ENCODE measurements at places on chromosomes 5 and 9.

DNA sequence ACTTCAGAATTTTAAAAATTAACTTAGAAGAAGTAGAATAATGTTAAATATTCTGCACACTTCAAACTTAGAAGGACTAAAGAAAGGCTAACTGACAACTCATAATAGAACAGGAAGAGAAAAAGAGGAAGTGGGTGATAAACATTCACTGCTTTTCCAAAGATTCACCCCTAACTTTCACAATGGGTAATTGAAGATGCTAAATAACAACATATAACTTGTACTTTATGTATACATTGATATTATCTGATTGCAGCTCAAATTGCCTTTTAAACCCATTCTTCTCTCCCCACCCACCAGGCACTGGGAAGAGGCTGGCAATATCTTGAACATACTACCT, 376.6 kb downstream of the EFNA5 start:
- no peak for DNase-seq

DNA sequence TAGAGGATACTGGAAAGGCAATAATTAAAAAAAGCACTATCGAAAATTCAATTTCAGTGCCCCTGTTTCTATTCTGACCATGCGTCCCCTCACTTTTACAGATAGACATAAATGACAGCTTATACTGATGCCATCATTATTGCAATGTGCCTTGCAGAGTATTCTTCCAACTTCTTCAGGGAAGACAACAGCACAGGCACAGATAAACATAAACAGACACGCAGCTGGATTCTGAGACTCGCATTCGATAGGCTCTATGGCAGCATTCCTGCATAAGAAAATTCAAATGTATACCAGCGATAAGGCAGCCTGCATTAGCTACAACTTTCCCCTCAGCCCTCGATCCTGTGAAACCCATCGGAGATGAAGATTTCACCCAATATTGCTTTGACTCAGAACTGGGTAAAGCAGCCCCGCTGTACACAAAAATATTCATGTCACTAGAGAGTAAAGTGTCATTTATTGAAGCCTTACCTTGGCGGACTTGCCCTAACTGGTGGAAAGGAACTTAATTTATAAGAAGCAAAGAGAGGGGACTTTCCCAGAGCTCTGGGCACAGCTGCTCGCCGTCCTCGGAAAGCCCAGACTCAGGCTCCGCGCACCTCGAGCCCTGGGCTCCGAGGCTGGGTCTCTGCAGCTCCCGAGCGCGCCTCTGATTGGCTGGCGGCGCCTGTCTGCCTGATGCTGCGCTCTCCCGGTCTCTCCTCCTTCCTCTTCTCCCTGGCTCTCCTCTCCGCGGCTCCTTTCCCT, at the start of gene CDH18:
Gene CDH18, minus strand, starts transcription at position 589 of the 750 bp plus-strand sequence. CDS start 149,214 bp downstream, outside the sequence.
- DNase-seq: no peak

- DNase-seq: no peak
These were observed 443.0 kb downstream of the ACTL7B start for GRCh38 chr9:108412755-108413154.

DNA sequence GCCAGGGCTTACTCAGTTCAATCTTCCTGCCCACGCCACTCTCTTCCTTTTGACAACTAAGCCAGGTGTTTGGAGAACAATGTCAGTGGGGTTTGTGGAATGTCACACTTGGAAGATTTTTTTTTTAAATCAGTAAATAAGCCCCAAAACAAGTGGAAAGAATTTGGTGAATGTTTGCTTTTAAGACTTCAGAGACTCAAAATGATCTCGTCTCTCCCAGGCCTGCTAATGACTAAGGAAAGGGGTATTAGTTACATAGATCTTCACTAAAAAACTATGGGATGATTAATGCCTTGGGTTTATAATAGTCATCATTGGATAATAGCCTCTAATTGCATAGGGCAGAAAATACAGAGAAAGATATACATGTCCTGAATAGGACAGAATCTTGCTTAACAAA, 166.4 kb downstream of the DMRT2 start:
- no peak for DNase-seq

DNA sequence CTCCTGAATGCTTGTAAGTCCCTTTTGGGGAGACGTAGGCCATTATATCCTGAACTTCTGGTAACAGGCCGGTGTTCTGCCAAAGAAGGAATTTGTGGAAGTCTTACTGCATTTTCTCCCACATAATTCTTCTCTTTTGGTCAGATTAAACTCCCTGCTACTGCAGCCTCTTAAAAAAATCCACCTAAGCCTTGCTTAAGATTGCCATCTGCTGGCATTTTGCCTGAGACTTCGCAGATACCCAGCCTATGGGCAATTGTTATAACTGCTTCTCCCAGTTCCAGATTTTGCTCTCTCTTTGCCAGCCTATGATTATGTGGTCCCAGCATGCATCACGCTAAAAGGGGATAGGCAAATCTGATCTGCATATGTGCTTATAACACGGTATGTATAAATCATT, 391.6 kb upstream of the CHD1 start:
- no peak for DNase-seq

DNA sequence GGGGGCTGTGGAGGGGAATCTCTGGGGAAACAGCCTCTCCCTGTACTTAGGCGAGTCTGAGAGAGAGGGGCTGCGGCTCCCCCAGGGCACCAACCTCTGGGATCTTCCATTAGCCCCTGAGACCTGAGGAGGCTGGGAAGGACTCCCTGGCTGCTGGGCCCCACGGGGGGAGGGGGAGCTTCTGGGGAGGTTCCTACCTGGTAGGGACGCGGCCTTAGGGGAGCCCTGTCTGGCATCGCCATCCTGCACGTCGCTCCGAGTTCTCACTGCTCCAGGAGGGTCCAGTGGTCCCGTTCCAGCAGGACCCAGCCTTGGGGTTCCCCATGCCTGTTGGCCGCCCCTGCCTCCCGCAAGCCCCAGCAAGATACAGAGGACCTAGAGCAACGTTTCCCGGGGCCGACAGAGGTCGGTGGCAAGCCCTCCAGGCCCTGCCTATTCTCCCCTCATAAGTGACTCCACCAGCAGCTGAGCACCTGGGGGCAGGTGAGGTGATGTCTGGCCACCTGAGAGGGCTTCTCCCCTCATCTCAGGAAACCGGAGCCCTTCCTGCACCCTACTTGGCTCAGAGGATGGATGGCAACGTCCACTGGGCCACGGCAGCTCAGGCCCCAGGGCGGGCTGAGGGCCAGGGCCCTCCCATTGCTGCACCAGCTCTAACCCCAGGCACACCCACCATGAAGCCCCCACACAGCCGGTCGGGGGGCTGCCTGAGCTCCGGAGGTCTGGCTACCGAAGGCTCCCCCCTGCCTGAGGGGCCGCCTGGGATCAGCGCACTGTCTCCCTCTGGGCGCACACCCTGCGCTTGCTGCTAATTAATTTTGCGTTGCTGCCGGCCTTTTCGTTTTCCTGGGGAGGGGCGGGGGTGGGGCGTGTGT, 22.5 kb downstream of the TPPP start:
- DNase-seq: no peak

DNA sequence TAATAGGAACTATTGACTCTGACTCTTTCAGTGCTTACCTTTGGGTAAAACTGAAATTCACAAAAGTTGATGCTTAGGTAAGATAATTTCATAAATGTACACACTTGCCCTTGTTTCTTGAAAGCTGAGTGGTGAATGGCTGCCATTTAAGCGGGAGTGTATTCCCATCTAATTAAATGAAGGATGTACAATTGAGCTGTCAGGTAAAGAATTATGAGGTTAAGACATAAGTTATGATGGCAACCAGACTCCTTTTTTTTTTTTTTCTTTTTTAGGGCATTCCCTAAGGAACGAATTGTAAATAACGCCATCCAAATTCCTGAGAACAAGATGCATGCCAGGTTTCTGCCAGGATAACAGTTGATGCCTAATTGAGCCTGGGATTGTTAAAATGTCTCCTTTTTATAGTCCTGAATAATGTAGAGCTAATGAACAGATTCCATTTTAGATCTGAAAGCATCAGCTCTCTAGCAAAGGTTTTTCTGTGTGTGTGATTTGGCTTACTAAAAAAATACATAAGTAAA, 199.7 kb downstream of the ISL1 start:
- no peak for DNase-seq

DNA sequence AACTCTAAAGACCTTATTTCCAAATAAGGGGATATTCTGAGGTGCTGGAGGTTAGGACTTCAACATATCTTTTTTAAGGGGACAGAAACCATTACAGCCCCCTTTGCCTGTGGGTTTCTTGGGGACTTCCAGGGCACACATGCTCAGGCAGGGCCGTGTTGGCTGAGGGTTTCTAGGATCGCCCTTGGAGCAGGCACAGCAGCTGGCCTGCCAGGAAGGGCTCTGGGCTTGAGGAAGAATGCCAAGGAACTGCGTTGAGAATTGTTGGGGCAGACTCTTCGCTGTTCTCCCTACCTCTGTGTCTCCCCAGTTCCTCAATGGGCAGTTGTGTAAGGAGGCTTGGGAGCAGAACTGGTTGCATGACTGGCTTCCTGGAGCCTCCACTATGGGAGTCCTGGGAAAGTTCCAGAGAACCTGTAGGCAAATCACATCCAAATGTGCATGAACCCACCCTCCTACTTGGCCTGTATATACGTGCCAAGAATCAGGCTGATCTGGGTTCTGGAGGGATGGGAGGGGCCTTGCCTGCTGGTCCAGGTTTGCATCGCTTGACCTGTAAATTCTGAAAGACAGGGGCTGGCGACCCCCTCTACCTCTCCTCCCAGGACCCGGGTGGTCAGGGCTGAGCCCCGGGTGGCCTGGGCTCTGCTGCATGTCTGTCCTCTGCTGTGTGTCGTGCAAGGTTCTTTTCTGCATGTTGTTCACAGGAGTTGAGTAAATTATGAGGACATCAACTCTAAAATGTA, 65.5 kb downstream of the HSPA4 start:
- DNase-seq: no peak

DNA sequence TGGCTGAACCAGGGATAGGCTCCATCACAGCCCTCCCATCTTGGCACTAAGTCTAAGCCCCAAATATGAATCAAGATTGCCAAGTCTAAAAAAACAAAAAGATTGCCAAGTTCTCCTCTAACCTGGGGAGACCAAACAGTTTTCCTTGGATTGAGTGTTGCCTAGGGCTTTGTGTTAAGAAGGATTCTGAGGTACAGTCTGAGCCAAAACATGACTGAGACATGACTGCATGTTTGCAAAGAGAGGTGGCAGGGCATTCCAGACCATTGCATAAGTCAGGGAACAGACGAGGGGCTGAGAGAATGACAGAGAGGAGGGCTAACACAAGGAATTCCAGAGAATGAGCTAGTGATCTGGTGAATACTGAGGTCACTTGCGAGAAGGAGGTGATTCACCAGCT, 11.4 kb downstream of the LAMC3 start:
- no peak for DNase-seq

DNA sequence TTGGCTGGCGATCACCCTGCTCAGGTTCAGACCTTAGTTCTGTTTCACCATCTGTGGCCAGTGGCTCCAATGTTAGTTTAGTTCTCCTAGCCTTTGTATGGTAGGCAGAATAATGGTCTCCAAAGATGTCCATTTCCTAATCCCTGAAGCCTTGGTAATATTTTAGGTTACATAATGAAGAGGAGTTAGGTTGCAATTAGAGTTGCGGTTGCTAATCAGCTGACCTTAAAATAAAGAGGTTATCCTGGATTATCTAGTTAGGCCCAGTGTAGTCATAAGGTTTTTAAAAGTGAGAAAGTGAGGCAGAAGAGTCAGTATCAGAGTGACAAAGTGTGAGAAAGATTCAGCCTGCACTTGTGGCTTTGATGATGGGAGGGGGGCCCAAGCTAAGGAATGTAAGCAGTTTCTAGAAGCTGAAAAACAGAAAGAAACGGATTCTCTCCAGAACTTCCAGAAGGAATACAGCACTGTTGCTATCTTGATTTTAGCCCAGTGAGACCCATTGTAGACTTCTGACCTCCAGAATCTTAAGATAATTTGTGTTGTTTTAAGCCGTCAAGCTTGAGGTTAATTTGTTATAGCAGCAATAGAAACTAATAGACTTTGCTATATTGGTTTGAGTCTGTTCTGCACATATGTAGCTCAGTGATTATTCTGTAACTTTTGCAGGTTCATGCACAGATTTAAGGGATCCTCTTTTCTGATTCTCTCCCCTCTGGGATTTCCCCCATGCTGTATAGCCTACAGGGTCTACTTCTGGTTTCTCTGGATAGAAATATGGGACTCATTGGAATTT, 21.6 kb downstream of the LNPEP start:
- no peak for DNase-seq

- DNase-seq: no peak
These were observed 125.1 kb downstream of the C9orf50 start for GRCh38 chr9:129495620-129496472.

DNA sequence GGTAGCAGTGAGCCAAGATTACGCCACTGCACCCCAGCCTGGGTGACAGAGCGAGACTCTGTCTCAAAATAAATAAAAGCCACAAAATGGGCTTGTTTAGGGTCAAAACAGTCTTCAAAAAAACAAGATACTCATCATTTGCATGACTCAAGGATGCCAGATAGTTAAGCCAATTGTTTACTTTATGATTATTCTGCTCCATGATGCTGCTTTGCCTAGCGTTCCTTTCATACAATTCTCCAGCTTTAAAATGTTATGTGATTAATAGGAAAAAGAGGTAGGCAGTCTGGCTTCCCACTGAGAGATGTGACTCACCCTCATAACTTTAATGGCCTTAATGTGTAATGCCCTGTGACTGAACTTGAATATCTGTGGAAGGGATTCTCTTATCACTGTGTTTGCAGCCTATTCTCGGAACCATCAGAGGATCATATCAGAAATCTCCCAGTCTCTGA, 364.6 kb upstream of the TRPC7 start:
- DNase-seq: no peak

GRCh38 chr9:123562844-123563346, 206.9 kb downstream of the CRB2 start:
- DNase-seq: no peak

GRCh38 chr5:168179192-168179593, 112.3 kb upstream of the WWC1 start:
- no peak for DNase-seq

DNA sequence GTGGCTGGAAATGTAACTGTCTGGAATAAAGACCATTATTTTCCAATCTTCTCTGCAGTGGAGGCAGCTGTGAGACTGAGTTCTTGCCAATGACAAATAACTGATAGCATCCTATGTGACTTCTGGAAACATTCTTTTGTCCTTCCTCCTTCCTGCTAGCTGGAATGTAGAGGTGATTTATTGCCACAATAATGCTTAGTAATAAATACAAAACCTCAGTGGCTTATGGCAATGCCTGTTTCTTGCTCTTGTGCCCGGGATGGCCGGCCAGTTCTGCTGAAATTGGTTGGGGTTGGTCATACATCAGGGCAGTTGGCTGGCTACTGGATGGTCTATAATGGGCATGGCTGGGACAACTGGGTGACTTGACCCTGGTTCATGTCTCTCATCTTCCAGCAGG, 12.2 kb upstream of the TEX48 start:
- DNase-seq: no peak
